ENCODE measurements at places on chromosomes 3 and 15. TPM values are rescaled to one million over a fixed set of nuclear protein-coding genes. Genes with fewer than 3 reads are reported as not detected.

DNA sequence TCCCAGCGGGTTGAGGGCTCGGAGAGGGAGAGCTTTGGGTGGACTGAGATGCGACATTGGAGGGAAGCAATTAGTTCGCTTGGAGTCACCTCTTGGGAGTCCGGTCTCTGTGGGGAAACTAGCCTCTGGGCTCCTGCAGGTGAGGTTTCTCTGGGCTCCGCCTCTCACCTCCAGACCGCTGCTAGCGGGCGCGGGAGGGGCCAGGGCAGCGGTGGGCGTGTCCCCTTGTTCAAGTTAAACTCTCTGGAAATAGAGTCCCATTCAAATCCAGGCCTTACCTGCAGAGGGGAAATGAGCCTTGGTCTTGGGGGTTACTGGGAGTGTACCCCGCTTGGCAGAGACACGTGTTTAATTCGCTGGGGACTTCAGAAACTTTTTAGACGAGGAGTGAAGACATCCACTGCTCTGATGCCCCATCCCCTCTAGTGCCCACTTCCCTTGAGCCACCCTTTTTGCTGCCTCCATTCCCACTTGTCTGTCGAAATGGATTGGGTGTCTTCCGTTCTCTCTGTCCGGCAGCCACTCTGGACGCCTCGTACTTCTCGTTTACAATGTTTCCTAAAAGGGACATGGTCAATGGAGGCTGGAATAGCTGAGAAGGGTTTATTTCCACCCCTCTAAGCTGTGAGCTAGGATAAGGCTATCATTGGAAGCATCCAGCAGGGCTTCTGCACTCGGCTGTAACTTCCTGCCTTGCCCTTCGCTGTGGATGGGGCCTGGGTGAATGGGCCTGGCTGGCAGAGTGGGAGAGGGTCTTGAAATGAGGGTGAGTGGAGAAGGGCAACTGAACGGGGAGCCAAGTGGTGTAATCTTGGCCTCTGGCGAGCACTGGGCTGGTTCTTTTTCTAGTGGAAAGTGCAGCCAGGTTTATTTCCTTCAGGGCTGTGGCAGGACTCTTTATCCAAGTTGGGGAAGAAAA is 1.1 kb downstream of the MITF start:
- no peak overlapping the region for H3K27ac ChIP-seq
- no peaks in the 10 kb centered on the region for H3K27me3 ChIP-seq

DNA sequence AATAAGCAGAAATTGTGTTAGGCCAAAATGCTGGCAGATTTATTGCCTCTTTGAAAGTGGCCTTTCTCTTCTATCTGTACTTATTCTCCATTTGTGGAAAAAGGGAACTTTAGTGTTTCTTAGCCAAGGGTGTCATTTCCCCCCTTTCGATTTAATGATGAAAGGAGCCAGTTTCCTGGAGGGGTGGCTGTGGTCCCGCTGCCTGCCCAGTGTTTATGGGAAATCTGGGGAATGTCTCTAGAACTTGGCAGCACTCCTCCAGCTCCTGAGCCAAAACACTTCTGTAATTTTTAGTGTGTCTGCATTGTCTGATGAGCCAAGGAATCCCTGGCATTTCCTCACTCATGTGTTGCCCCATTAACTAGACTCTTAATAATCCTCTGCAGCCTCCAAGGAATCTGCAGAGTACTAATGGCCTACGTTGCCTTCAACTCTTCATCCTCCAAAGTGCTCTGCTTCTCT is 448.8 kb downstream of the GRM7 start:
- DNase-seq: no peak
- H3K36me3 ChIP-seq: no peaks in the 10 kb centered on the region
- H3K4me1 ChIP-seq: no peaks in the 10 kb centered on the region
- no peak overlapping the region for H3K27ac ChIP-seq
- H3K27me3 ChIP-seq: no peaks in the 10 kb centered on the region

DNA sequence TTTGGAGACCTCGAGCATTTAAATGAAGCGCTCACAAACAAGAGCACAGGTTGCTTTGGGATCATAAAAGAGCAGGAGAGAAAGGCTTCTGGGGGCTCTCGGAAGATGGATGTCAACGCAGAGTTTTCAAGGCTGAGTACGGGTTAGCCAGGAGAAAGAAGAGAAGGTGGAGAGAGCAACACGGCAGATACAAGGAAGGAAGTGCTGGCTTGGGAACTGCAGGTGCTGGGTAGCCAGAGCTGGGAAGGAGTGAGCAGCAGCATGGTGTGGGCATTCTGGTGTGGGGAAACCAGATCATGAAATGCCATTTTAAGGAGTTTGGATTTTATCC is 580 bp upstream of the RUBCN start:
- H3K36me3 ChIP-seq: no peaks in the 10 kb centered on the region
- no peaks in the 10 kb centered on the region for H3K27me3 ChIP-seq
- peak overlapping the region; percentile 49 for H3K27ac ChIP-seq
- no peaks in the 10 kb centered on the region for H3K4me1 ChIP-seq
- peak overlapping the region; percentile 94 for H3K4me3 ChIP-seq
- DNase-seq: no peak

- 0 out of 2 replicates have a peak, but pooled peaks cover 6% of the 10 kb centered on the region for H3K4me1 ChIP-seq
- DNase-seq: no peak
- H3K27me3 ChIP-seq: no peaks in the 10 kb centered on the region
These were observed 432.8 kb downstream of the MAGI1 start for GRCh38 chr3:65605876-65606432.

DNA sequence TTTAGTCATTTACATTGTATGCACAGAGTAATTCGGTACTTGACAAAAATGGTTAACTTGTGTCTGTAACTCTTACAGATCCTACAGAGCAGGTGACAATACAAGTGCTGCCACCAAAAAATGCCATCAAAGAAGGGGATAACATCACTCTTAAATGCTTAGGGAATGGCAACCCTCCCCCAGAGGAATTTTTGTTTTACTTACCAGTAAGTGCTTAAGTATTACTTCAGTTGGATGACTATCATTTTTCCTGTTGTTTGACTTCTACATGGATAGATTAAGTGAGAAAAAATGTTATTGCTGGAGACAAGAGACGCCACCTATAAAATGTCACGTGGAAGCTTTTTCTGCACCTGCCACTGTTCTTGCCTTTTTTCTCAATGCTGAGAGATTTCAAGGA is 173.2 kb downstream of the ALCAM start:
- H3K27ac ChIP-seq: no peak overlapping the region
- H3K36me3 ChIP-seq: no peaks in the 10 kb centered on the region
- H3K27me3 ChIP-seq: no peaks in the 10 kb centered on the region

- no peak overlapping the region for H3K4me3 ChIP-seq
- H3K27me3 ChIP-seq: no peaks in the 10 kb centered on the region
- no peak for DNase-seq
- H3K4me1 ChIP-seq: peaks cover 32% of the 10 kb centered on the region
These were observed 33.2 kb upstream of the ACP3 start for GRCh38 chr3:132283916-132284405.

- H3K27ac ChIP-seq: no peak overlapping the region
- H3K36me3 ChIP-seq: no peaks in the 10 kb centered on the region
- no peak overlapping the region for H3K4me3 ChIP-seq
- no peaks in the 10 kb centered on the region for H3K27me3 ChIP-seq
- no peak for DNase-seq
- no peaks in the 10 kb centered on the region for H3K4me1 ChIP-seq
These were observed 596.1 kb downstream of the ZNF385D start for GRCh38 chr3:21154911-21155310.

- H3K4me1 ChIP-seq: no peaks in the 10 kb centered on the region
- H3K36me3 ChIP-seq: no peaks in the 10 kb centered on the region
- DNase-seq: no peak
- H3K4me3 ChIP-seq: no peak overlapping the region
- H3K27ac ChIP-seq: no peak overlapping the region
- no peaks in the 10 kb centered on the region for H3K27me3 ChIP-seq
These were observed 728.1 kb upstream of the GRM7 start for GRCh38 chr3:6132684-6133432.

GRCh38 chr3:31077021-31077601 is 182.7 kb upstream of the GADL1 start:
- peaks cover 10% of the 10 kb centered on the region for H3K4me1 ChIP-seq
- no peak for DNase-seq
- H3K27me3 ChIP-seq: no peaks in the 10 kb centered on the region
- no peak overlapping the region for H3K4me3 ChIP-seq
- H3K36me3 ChIP-seq: no peaks in the 10 kb centered on the region

DNA sequence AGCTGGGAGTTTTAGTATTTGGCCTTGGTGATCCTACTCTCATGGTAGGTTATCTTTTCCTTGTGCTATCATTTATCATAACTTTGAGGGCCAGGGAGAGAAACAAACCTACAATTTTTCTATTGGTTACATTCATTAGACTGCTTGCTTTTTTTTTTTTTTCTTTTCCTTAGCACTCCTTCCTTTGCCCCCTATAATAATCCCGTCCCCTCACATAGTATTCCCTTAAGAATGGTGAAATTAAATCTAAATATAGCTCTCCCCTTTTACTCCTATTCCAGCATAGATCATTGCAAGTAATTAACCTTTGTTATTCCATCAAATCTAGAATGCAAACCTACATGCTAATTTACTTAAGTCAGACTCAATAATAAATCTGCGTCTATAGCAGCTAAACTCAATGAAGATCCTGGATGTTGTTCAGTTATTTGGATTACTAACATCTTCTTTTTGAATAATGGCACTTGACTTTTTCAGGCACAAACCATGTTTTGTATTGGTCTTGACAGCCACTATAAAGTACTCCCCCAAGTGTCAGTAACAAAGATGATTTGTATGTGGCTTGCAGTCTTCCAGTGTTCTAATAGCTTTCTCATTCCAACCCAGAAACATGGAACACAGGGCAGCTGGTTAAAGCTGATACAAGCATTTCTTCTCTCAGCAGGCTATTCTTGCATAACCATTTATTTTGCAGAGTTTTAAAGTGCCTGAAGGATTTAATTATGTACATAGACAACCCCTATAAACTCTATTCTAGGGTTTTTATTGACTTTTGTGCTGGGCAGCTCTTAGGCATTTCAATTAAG is 420.6 kb downstream of the MECOM start:
- no peaks in the 10 kb centered on the region for H3K4me1 ChIP-seq
- no peak overlapping the region for H3K4me3 ChIP-seq
- no peak overlapping the region for H3K27ac ChIP-seq
- no peaks in the 10 kb centered on the region for H3K36me3 ChIP-seq
- H3K27me3 ChIP-seq: no peaks in the 10 kb centered on the region

GRCh38 chr15:67033012-67033411 is 32.4 kb upstream of the SMAD3 start:
- no peak overlapping the region for H3K27ac ChIP-seq
- no peaks in the 10 kb centered on the region for H3K27me3 ChIP-seq
- no peaks in the 10 kb centered on the region for H3K36me3 ChIP-seq
- H3K4me1 ChIP-seq: peaks cover 15% of the 10 kb centered on the region

DNA sequence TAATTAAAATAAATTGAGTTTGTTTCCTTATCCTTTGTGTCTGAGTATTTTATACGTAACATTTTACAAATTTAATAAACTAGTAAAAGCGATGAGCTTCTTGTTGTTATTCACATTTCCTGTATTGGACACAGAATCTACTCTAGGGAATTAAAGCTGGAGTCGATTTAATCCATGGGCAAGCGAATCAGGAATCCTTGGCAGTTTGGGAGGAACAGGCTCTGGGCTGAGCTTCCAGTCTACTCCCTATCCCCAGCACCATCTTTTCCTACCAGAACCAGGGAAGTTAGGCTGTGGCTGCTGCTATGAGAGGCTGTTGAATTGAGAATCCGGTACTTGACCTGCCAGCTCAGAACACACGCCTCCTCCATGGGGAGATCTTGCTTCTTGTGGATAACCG is 437.3 kb upstream of the TPM1 start:
- no peak overlapping the region for H3K27ac ChIP-seq
- no peak overlapping the region for H3K4me3 ChIP-seq
- 0 out of 2 replicates have a peak, but pooled peaks cover 9% of the 10 kb centered on the region for H3K4me1 ChIP-seq

DNA sequence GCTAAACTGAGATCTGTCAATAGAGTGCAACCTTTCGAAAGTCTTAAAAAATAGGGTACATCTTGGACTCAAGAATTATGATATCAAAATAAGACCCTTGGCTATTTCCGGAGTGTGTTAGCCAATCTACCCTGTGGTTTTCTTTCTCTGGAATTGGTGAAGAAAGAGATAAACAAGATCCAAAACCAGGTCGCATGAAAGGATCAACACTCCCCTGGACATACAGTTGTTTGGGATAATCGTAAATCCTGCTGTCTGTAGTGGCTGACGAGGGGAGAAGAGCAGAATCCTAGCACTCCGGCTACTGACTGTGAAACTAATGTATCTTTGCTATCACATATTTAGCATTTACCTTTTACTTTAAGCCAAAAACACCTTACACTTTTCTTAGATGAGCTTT is 30.9 kb downstream of the FNDC3B start:
- peaks cover 45% of the 10 kb centered on the region for H3K4me1 ChIP-seq
- no peak overlapping the region for H3K27ac ChIP-seq
- H3K27me3 ChIP-seq: no peaks in the 10 kb centered on the region
- H3K36me3 ChIP-seq: no peaks in the 10 kb centered on the region
- no peak overlapping the region for H3K4me3 ChIP-seq

DNA sequence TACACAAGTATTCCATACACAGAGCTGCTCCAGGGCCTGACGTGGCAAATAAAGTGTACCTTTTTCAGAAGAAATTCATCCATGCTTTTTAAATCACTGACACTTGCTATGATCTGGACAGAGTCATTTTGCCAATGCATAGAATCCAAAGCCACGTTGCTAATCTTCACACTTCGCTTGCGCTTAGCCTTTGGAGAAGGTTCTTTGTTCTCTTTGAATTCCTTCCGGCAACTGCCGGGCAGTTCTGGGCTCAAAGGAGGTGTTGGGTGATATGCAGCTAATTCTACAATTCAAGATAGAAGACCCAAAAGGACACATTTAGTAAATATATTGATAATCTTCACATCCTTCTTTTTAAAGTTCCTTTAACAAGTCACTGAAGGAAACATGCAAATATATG is 69.9 kb downstream of the NR2E3 start:
- H3K36me3 ChIP-seq: no peaks in the 10 kb centered on the region
- no peak for DNase-seq
- no peak overlapping the region for H3K27ac ChIP-seq
- no peaks in the 10 kb centered on the region for H3K27me3 ChIP-seq
- no peak overlapping the region for H3K4me3 ChIP-seq

- H3K27ac ChIP-seq: no peak overlapping the region
- peaks cover 5% of the 10 kb centered on the region for H3K4me1 ChIP-seq
- H3K36me3 ChIP-seq: no peaks in the 10 kb centered on the region
- no peaks in the 10 kb centered on the region for H3K27me3 ChIP-seq
- no peak overlapping the region for H3K4me3 ChIP-seq
These were observed 67.7 kb downstream of the USF3 start for GRCh38 chr3:113628788-113629187.

GRCh38 chr3:114745322-114746240 is 401.5 kb downstream of the ZBTB20 start:
- peak overlapping the region; percentile 30 for H3K4me3 ChIP-seq
- H3K36me3 ChIP-seq: no peaks in the 10 kb centered on the region
- H3K4me1 ChIP-seq: peaks cover 35% of the 10 kb centered on the region
- peak; percentile 75 for DNase-seq
- no peaks in the 10 kb centered on the region for H3K27me3 ChIP-seq
- peak overlapping the region; percentile 86 for H3K27ac ChIP-seq

The TM4SF1 gene
- total RNA-seq: 49.2 TPM

The SLC6A20 gene
- total RNA-seq: 0.39 TPM

The SSUH2 gene
- 7.6 TPM for total RNA-seq

The HEG1 gene
- 51.8 TPM for total RNA-seq

The PCOLCE2 gene
- total RNA-seq: 1.1 TPM

All from Caco-2 (cell line).